ENCODE measurements at places on chromosomes 7 and 10.

- no peak for DNase-seq
These were observed 8.7 kb downstream of the VIPR2 start for GRCh38 chr7:159136013-159136412.

DNA sequence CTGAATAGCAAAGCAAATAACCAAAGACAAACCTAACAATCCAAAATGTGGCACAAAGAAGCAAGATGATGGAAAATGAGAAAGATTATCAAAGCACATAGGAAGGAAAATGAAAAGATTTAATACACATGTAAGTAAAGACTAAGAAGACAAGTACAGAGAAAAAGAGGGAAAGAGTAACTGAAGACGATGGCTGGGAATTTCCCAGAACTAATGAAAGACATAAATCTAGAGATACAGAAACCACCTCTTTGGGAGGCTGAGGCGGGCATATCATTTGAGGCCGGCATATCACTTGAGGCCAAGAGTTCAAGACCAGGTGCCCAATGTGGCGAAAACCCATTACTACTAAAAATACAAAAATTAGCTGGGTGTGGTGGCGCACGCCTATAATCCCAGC is 46.8 kb downstream of the CCDC6 start:
- DNase-seq = no peak

DNA sequence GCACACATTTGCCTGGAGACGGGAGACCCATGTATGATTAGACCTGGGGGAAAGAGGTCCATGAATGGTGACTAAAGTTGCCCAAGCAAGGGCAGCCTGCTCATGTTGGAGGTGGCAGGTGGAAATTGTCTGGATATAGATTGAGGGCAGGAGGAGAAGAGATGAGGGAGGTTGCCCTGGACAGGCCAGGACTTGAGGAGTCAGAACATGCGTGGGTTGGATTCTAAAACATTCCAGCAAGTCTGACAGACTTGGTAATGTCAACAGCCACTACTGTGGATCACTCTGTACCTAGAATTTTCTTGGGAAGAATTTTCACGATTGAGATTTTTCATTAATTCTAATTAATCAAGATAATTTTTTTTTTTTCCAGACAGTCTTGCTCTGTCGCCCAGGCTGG is 19.1 kb upstream of the SVOPL start:
- DNase-seq = no peak

DNA sequence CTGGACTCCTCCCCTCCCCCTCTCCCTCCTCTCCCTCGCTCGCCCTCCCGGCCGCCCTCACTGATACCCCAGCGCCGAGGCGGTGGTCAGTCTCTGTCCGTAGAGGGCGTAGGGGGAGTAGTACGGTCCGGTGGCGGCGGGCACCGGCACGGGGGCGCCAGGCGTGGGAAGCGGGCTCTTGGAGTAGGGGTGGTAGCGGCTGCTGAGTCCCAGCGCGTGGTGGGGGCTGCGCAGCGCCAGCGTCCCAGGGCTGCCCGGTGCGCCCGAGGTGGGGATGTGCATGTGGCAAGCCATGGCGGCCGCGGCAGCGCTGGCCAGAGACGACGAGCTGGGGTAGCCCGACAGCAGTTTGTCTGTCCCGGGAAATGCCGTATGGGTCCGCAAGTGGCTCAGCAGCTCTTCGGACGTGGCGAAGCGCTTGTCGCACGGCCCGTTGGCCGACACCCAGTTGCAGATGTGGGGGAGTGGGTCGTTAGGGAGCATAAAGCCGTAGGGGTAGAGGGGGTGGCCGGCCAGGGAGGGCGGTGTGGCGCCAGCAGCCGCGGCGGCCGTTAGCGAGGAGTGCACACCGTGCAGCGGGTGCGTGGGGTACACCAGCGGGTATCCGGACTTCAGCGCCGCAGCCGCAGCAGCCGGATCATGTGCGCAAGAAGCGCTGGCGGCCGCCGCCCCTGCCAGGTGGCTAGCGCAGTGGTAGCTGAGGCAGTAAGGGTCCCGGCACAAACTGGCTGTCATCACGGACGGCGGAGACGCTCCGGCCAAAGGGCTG is 2.7 kb downstream of the ZNF503 start:
- DNase-seq = no peak

- DNase-seq = no peak
These were observed 112.1 kb downstream of the AKR1D1 start for GRCh38 chr7:138188290-138188858.

DNA sequence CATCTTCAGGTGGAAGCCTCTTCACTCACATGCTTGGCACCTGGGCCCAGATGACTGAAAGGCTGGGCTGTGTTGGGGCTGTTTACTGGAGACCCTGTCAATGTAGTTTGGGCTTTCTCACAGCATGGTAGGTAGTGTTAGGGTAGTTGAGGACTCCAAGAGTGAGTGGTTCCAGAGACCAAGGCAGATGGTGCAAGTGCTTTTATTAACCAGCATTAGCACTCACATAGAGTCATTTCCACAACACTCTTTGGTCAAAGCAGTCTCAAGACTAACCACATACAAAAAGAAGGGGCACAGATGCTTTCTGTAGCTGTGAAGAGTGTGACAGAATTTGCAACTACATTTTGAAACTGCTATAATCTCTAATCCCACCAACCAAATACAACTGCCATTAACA is 135.0 kb downstream of the RTKN2 start:
- no peak for DNase-seq

GRCh38 chr10:103510046-103510685 is 16.7 kb downstream of the NEURL1 start:
- no peak for DNase-seq

DNA sequence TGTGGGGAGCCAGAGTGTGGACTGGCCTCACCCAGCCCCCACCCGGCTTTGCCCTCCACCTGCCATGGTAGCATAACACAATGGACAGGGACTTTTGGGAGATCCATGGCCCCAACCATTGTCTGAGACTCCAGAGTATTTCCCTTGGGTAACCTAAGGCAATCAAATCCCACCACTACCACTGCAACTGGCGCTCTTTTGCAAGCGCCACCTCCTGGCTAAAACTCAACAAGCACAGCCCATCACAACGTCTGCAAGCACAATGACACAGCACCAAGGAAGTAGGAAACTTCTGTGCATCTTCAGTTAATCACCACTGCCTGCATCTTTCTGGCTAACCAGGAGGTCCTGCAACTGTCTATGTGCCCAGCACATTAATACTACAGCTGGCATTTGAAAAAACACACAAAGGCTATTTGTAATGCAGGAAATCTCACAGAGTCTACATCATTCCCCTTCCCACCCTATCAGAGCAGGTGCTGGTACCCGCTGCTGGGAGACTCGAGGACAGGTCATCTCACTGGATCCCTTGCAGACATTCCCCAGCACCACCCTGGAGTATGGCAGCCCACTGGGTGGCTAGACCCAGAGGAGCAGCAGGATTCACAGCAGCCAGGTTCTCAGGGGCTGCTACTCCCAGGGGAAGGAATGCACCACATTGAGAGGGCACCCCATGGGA is 27.7 kb downstream of the ANKRD26 start:
- DNase-seq = no peak

- DNase-seq = no peak
These were observed 332.3 kb downstream of the ADK start for GRCh38 chr10:74483356-74483755.

- no peak for DNase-seq
These were observed 25.0 kb downstream of the SPAG6 start for GRCh38 chr10:22370320-22370719.

Data from ACHN (cell line).